ENCODE measurements at places on chromosomes 2 and 18.

- DNase-seq, result no peak
Observed at GRCh38 chr2:105912081-105912480, 167.4 kb downstream of the NCK2 start.

- DNase-seq, result no peak
Observed at GRCh38 chr2:62801814-62802523, 96.5 kb downstream of the EHBP1 start.

DNA sequence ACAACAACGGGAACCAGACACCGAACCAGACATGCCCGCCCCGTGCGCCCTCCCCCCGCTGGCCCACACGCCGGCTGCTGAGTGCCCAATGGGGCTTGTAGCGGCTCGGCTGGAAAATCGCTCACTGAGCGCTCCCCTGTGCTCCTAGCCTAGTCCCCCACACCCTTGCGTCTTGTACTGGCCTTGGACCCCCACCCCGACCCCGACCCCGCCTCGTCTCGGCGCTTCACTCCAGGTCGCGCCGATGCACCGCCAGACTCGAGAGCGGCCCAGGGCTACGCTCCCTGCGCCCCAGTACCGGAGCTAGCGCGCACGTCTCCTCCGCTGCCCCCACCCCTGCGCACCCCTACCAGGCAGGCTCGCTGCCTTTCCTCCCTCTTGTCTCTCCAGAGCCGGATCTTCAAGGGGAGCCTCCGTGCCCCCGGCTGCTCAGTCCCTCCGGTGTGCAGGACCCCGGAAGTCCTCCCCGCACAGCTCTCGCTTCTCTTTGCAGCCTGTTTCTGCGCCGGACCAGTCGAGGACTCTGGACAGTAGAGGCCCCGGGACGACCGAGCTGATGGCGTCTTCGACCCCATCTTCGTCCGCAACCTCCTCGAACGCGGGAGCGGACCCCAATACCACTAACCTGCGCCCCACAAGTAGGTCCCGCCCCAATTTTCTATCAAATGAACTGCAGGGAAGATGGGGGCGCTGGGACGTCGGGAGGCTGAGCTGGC is 1.5 kb downstream of the GAD1 start:
- no peak for DNase-seq

DNA sequence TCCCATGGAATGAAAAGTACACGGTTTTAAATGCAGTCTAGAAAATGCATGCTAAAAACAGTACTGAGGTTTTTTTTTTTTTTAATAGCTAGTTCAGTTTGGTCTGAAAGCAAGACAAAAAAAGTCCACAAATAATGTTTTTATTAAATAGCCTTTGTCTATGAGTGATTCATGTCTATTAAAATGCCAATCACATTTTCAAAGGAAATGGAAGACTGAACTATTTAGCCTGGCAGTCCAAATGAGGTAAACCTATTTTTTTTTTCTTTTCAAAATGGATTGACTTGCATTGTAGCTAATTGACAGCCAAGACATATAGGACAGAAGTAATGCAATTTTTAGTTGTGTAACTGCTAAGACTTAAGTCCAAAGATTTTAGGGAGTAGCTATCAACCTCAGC is 90.3 kb downstream of the LRP1B start:
- no peak for DNase-seq

GRCh38 chr2:240235149-240235803 is 94.8 kb upstream of the OTOS start:
- no peak for DNase-seq

DNA sequence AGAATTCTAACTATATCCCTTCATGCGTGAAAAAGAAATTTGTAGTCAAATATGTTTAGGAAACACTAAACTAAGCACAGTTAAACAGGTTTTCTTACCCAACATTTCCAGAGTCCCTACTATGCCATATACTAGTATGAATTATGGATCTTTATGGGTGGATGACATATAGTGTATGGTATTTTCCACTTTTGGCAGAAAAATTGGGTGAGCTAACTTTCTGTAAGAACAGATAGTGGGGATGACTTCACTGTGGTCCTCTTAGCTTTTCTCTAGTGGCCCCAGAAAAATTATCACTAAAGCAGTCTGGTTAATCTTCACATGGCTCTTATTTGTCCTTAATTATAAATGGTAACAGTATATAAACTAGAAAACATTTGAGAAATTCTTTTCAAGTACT is 240.0 kb upstream of the GULP1 start:
- no peak for DNase-seq

DNA sequence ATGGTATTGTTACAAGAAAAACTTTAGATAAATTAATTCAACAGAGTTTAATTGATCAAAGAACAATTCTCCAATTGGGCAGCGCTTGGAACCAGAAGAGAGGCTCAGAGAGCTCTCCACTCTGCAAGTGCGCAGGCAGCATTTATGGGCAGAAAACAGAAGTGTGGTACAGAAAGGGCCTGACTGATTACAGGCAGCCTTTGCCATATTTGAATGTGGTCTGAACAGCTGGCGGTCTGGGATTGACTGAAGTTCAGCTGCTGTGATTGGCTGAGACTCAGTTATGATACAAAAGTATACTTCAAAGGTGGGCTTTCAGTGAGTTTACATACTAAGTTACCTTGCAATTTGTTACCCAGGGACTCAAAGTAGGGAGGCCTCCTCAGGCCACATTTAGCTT is 301.3 kb upstream of the ID2 start:
- DNase-seq, result no peak

- DNase-seq, result no peak
Observed at GRCh38 chr2:1740716-1741589, 3.4 kb downstream of the PXDN start.

- DNase-seq, result no peak
Observed at GRCh38 chr2:161138429-161138828, 21.8 kb upstream of the TANK start.

DNA sequence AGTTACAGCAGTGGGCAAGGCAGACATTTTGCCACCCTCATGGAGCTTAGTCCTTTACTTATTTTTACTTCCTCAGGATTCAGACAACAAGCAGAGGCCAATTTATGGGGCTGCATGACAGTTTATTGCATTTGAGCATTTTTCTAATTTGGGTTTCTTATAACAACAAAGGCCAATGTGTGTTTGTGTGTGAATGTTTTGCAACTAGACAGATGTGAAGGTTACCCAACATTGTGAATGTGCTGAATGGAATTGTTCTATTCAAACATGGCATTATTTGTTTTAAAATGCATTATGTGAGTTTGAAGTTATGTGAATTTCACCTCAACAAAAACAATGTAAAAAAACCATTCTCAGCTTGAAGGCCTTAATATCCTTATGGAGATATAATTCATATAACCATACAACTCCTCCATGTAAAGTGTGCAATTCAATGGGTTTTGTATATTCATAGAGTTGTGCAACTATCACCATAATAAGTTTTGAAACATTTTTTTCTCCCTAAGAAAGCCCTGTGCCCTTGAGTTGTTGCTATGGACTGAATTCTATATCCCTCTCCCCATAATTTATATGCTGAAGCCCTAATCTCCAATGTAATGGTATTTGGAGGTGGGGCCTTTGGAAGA is 57.3 kb downstream of the CCDC195 start:
- no peak for DNase-seq

DNA sequence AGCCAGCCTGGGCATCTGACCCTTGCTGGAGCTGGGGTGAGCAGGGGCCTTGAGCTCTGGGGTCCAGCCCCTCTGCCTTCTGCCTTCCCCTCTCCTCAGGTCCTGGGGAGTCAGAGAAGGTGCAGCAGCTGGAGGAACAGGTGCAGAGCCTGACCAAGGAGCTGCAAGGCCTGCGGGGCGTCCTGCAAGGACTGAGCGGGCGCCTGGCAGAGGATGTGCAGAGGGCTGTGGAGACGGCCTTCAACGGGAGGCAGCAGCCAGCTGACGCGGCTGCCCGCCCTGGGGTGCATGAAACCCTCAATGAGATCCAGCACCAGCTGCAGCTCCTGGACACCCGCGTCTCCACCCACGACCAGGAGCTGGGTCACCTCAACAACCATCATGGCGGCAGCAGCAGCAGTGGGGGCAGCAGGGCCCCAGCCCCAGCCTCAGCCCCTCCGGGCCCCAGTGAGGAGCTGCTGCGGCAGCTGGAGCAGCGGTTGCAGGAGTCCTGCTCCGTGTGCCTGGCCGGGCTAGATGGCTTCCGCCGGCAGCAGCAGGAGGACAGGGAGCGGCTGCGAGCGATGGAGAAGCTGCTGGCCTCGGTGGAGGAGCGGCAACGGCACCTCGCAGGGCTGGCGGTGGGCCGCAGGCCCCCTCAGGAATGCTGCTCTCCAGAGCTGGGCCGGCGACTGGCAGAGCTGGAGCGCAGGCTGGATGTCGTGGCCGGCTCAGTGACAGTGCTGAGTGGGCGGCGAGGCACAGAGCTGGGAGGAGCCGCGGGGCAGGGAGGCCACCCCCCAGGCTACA is 3.8 kb downstream of the EMILIN1 start:
- DNase-seq, result no peak

- no peak for DNase-seq
Observed at GRCh38 chr2:216774180-216774579, 78.8 kb upstream of the IGFBP5 start.

DNA sequence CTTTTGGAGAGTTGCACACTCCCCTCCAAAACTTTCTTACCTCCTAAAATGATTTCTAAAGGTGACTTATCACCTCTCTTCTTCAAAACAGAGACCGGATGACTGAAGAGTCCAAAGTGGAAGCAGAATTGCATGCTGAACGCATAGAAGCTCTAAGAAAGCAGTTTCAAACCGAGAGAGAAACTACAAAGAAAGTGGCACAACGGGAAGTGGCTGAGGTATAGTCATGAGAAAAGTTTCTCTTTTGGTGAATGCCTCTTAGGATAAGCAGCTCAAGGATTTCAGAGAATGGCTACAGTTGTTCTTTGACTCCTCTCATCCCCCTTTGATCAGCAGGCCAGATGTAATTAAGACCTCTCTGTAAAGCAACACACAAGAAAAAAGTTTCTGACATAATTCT is 73.6 kb downstream of the GTF3C3 start:
- no peak for DNase-seq

DNA sequence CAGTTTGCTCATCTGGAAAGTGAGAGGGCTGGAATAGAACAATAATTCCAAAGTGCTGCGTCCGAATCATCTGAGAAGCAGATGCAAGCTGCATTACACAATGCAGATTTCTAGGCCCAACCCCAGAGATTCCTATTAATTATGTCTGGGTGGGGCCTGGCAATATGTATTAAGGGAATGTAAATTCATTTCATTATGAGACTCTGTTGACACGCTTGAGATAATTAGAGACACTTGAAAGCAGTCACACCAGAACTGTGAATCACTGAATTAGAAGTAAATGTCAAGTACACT is 54.7 kb upstream of the HK2 start:
- DNase-seq, result no peak

DNA sequence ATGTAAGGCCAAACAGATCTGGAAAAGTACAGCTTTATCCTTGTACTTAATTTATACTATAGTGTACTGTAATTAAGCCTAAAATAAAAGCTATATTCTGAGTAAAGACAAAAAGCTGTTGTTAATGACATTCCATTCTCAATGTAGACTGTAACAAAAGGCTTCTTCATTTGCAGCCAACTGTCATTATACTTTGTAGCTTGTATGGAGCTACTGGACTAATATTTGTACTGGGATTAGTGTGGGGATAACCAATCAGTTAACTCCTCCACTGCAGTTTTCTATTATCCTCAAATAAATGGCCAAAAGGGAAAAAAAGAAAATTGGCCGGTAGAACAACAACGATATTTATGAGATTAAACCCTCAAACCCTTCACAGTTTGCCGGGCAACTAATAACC is 66.5 kb downstream of the STK39 start:
- DNase-seq, result no peak

DNA sequence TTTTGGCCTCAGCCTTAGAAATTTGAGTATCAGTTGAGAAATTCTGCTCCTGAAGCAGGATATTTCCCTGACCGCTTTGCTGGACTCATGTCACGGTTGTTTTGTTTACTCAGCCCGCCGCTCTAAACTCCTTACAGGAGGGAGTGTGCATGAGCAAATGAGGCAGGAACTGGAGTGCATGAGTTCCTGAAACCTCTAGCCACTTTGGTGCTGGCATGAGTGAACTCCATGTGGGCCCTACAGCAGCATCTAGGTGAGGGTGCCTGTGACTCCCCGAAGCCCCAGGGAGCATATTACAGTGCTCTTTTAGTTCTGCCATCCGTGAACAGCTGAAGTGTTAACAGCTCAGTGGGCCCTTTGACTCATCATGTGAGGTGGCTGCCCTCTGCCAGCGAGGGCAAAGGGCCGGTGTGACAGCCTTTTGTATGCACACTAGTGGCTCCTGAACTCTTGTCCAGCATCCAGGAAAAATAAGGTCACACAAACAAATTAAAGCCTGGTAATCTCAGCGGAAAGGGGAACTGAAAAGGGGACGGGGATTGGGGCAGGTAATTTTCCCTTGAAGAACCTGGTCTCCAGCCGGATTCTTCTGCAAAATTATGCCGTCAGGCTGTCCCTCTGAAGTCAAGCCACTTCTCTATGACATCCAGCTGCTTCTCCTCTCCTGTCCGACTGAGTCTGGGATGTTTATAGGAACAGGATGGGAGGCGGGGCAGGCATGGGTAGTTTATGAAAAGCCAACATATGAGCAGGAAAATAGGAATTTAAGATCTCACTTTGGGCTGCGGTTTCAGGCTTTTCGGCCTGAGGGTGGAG is 1668.7 kb downstream of the SUCLG1 start:
- DNase-seq, result no peak

DNA sequence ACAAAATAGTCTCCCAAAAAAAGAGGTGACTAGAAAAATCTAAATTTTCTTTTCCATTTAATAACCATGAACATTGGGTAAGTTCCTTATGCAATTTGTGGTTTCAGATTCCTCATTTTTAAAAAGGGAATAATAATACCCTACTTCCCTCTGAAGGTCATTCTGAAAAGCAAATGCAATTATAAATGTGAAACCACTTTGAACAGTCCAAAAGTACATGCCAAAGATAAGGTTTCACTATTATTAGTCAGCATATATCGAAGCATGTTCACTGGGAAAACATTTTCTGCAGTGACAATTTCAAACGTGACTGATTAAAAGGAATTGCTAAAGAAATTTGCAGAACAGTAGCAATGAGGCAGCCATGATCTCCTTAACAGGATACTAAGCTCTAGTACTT is 100.1 kb upstream of the RNF152 start:
- no peak for DNase-seq

- DNase-seq, result no peak
Observed at GRCh38 chr2:171669121-171669520, 18.1 kb upstream of the DYNC1I2 start.

DNA sequence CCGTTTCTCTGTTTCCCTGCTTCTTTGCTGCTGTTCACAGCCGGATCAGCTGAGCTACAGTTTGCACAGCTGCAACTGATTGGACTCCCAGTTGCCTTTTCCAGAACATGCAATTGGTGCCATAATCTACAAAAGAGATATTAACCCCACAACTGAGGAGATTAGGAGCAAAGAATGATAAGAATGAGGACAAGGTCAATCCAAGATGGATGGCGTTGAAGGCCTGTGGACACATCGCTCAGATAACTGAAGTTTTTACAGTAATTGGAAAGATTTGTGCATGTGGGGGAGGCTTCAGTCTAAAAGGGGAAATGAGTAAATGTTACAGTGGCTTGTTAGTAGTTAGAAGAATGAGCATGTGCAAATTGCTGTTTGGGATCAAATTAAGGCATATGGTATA is 263.2 kb downstream of the TGIF1 start:
- no peak for DNase-seq

Measured in activated T-helper 1 cell treated with anti-CD3 and anti-CD28 coated beads, Interleukin-12 subunit alpha, Interleukin-12 subunit beta, Interleukin-2, Interleukin-4 antibody, amounts not matched to agents 30 ng/mL and 10 ng/mL and 1 ng/mL, durations not matched to agents 14 hours and 24 hours and 36 hours (primary cell).